Osteocyte (in vitro differentiated cells): ENCODE measurements at places on chromosomes 13 and 19.

- DNase-seq, result no peak
Observed at GRCh38 chr19:29618871-29619270, 12.8 kb downstream of the POP4 start.

- peak; percentile 97 for DNase-seq
Observed at GRCh38 chr19:58150328-58150921, at the start of gene ZNF329. Gene ZNF329 (minus strand): TSS chr19:58150789. CDS start chr19:58129503, 21,286 bp downstream.

- no peak for DNase-seq
Observed at GRCh38 chr13:100108913-100109507, 20.1 kb downstream of the PCCA start.

DNA sequence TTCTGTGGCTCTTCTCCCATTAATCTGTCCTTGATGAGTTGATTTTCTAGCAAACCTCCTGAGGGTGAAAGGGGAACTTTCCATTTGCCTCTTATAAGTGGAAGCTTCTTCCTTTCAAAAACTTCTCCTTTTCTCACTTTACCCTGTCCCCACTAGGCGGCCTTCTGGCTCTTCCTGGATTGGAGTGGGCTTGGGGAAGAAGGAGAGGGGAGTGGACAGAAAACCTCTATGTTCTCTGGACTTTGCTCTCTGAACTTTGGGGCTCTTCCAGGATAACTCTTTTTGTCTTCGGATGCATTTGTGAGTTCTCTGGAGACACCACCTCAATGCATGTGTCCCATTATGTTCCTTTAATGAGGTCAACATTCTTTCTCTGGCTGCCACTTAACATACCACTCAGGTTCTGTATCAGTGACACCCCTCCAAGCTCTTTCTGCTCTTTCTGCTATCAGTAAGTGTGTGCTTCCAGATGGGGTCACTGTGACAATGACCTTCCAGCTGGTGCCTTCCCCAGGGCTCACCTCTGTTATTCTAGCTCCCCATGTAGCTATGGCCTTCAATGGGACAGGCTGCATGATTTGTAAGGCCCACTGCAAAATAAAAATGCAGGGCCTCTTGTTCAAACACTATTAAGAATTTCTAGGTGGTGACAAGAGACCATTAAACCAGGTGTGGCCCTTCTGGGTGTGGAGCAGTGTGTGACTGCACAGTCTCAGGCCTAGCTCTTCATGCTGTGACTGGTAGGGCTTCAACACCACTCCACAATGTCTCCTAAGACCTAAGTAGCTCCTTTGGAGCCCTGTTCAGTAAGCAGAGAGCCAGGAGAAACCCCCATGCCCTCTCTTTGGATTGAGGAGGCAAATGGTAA lies 389.2 kb downstream of the EFNB2 start:
- DNase-seq, result no peak

- no peak for DNase-seq
Observed at GRCh38 chr13:67841071-67841470, 610.9 kb upstream of the PCDH9 start.

- no peak for DNase-seq
Observed at GRCh38 chr19:43305642-43306041, 36.3 kb upstream of the PSG9 start.

- no peak for DNase-seq
Observed at GRCh38 chr19:12703046-12703445, 6.6 kb upstream of the FBXW9 start.

GRCh38 chr13:49374585-49375290 lies 69.1 kb downstream of the CAB39L start:
- DNase-seq, result no peak
